Activated T-cell treated with anti-CD3 and anti-CD28 coated beads, Interleukin-2, amount 50 U/mL, for 24 hours (primary cell): ENCODE measurements at places on chromosomes 2 and 18.

GRCh38 chr2:122023059-122023864 lies 267.8 kb downstream of the TSN start:
- no peak for DNase-seq

DNA sequence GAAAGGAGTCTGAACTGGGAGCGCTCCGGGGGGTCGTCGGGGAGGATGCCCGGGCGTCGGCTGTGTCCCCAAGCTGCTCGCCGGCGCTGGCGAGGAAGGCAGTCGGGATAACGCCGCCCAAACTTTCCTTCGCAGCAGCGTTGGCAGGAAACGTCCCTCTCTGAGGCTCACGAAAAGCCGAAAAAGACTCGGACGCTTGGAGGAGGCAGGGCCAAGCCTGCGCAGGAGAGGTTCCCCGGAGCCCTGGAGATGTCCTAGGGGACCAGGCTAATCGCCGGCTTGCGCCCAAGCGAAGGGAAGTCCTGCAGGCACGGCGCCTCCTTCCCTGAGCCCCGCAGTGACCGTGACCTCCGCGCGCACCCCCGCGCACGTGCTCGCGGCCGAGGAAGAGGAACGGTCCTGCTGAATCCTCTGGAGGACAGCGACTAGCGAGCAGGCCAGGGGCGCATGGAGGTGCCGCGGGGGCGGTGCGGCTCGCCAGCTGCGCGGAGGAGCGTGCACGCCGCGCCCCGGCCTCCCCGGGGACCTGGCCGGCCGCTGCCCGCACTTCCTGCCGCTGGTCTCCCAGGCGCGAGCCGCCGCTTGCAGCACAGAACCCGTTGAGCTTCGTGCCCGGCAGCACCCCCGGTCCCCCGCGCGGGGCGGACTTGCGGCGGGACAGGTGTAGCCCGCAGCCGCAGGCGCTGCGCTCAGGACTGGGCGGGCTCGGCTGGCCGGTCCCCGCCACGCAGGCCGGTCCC lies at the start of gene SH3RF3:
Gene SH3RF3 (plus strand): TSS at position 590 of the 740 bp plus-strand sequence.
- DNase-seq, result peak; percentile 70

GRCh38 chr2:97644023-97644717 lies 1.7 kb upstream of the COX5B start:
- DNase-seq, result no peak

DNA sequence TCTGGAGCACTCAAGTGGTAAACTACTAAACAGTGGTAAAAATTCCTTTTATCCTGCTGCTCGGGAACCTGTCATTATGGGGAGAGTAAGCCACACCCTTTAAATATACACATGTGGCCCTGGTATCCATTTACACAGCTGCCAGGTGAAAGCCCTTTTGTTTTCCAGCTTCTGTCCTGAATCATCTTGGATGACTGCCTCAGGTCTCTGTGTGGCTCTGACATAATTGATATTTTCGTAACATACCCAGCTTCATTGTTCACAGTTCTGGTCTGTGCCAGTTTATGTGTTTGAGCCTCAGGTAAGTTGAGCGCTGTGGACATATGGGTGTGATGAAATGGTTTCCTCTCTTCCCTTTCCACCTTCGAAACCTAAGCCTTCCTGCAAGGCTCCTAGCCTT lies 15.7 kb upstream of the TTC39C start:
- DNase-seq, result no peak

- DNase-seq, result no peak
Measured at GRCh38 chr2:217710211-217710765, 292.5 kb downstream of the TNS1 start.

DNA sequence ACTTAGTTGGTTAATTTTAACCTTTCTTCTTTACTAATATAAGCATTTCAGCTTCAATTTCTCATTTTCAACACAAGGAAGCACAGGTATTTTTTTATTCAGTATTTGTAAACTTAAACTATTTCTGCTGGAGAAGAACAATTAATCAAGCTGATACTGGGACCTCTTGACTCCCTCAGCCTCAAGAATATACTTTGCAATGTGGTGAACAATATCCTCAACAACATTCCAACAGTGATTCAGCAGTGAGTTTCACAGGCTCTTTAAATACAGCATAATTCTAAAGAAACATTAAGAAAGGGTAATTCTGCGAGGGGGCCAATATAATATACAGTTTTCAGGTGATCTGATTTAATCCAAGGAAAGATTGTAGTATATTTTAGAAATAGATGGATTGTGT lies 10.0 kb downstream of the RAPGEF4 start:
- DNase-seq, result no peak

DNA sequence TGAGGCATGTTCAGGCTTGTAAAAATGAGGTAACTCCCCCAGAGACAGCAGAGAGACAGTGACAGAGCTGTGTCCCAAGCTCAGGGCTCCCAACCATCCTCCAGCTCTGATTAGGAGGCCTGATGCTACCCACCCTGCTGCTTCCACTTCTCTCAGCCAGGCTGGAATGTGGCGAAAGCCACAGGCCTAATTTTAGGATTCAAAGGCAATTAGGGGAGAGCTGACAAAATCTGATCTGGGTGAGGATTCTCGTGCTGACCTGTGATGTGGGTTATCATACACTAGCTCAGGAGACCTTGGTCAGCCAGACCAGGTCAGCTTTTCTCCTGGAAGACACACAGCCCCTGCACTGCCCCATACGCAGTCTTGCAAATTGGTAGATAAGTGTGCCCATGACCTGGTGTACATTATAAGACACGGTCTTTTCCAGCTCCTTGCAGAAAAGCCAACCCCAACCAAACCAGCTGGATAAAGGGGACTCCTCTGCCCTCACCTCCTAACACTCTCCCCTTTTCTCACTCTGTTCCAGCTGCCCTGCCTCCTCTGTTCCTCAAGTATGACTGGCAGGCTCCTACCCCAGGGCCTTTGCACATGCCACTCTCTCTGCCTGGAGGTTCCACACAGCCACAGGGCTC lies 225.9 kb downstream of the MGAT5 start:
- no peak for DNase-seq

GRCh38 chr2:176653479-176654443 lies 384.5 kb downstream of the MTX2 start:
- DNase-seq, result no peak

DNA sequence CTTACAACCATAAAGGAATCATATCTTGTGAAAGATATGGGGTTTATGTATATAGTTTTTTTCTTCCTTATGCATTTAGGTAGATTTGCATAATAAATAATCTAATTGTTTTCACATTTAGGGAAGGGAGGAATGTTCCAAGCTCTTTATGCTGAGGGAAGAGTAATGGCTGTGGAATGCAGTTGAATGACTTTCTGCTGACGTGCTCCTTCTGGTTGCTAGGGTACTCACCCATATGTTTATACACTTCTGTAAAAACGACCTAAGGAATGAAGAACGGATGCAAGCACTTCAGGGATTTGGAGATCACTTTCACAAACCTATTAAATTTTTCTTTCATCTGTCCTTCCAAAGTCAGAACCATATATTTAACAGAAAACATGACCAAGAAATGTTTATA lies 29.2 kb upstream of the PPP4R1 start:
- no peak for DNase-seq

DNA sequence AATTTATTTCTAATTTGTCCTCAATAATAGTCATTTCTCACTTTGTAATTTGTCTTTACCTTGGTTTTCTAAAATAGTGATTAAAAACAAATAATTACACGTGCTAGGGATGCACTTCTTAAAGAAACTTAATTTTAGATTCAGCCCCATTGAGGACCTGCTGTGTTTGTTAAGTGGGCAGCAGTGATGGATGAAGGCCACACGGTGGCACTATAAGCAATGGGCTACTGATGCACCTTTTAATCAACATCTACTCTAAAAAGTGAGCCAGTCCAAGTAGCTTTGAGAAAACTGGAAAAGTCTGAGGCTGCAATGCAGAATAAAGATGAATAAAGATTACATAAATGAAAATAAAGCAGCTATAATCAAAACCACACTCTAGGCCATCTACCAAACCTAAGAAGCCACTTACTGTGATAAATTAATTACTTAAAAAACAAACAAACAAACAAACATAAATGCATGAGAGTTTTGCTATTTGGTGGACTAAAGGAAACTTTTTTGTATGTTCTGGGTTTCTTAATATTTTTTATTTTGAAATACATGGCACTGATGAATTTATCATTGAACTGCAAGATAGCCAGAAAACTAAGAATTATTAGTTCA lies 89.3 kb downstream of the PDE11A start:
- DNase-seq, result no peak

- no peak for DNase-seq
Measured at GRCh38 chr2:73187549-73187948, 14.8 kb upstream of the NOTO start.

DNA sequence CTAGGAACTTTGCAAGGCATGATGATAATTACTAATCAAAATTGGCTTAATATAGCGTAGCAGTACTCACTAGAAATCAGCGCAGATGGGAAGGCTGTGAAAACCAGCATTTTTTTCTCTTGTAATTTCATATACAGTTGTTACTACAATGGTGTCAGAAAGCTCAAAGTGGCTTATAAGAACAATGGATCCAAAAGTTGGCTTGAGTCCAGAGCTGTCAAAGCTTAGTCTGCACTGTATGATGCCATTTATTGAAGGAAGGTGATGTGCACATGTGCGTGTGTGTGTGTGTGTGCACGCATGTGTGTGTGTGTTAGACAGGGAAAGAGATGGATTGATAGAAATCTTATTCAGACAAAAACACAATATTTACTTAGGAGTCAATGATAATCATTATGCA lies 341.3 kb downstream of the TGIF1 start:
- DNase-seq, result no peak

DNA sequence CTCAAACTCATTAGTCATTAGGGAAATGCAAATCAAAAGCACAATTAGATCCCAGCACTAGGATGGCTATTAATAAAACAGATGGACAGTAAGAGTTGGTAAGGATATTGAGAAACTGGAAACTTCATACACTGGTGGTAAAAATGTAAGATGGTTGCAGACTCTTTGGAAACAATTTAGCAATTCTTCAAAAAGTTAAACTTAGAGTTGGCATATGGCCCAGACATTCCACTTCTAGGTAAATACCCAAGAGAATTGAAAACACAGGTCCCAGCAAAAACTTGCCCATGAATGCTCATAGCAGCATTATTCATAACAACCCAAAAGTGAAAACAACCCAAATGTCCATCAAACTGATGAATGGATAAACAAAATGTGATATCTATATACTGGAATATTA lies 84.9 kb upstream of the ZFP36L2 start:
- no peak for DNase-seq
